ENCODE measurements at places on chromosomes 6 and 20. TPM values are rescaled to one million over a fixed set of nuclear protein-coding genes. Genes with fewer than 3 reads are reported as not detected.

DNA sequence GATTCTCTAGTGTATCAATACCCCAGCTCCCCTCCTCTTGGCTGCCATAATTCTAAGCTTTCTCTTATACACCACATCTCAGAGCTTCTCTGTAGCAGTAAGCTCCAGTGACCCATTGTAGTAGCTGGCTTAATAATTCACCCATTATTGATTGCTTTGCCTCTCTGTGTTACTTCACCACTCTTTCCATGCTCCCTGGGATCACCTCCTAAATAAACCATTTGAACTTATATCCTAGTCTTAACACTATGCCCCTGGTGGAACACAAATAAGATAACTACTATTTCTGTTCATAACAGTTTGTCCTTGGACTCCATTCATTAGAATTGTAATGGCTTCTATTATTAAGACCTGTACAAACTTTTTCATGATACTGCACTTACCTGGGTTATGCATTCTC lies 758.9 kb downstream of the KIF16B start:
- no peaks in the 10 kb centered on the region for H3K4me1 ChIP-seq
- no peaks in the 10 kb centered on the region for H3K27me3 ChIP-seq
- H3K27ac ChIP-seq, result no peak overlapping the region
- H3K4me3 ChIP-seq, result no peak overlapping the region

DNA sequence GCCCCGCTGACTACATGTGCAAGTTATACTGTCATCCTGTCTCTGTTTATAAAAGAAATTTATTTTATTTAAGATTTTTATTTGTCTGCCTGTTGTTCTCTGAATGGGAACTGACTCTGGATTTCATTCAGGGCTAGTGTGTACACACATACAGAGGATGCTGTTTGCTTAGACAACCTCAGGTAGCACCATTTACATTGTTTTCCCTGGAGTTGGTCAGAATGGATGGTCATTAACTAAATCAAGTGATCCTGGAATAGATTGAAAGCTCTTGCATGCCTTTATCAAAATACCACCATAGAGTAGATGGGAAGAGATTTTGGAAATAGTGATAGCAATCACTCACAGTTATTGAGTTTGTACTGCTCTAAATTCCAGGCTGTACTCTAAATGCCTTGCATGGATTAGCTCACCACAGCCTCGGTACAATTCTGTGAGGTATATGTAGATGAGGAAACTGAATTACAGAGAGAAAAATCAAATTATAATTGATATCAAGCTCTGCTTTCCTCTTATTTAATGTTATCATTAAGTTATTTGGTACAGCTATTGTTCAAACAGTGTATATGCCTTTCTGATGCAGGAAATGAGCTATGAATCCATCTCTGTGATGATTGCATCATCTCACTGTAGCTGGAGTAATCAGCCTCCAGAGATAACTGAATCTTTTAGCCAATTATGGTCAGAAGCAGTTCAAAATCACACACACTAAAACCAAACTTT lies 51.9 kb downstream of the RNF217 start:
- H3K4me1 ChIP-seq, result peaks cover 2% of the 10 kb centered on the region
- H3K27ac ChIP-seq, result no peak overlapping the region
- no peaks in the 10 kb centered on the region for H3K36me3 ChIP-seq
- no peak overlapping the region for H3K4me3 ChIP-seq
- no peaks in the 10 kb centered on the region for H3K27me3 ChIP-seq
- no peak for DNase-seq

DNA sequence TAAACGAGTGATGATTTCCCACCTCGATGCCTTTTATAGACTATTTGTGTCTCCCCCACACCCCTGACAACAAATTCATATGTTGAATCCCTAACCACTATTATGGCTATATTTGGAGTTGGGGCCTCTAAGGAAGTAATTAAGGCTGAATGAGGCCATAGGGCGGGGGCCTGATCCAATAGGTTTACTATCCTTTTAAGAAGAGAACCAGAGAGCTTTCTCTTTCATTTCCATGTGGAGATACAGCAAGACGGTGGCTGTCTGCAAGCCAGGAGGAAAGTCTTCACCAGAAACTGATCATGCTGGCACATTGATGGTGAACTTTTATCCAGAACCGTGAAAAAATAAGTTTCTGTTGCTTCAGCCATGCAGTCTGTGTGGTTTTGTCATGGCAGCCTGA lies 38.9 kb upstream of the CLIC5 start:
- peaks cover 29% of the 10 kb centered on the region for H3K4me1 ChIP-seq
- no peak overlapping the region for H3K27ac ChIP-seq
- no peak for DNase-seq
- H3K36me3 ChIP-seq, result no peaks in the 10 kb centered on the region
- no peak overlapping the region for H3K4me3 ChIP-seq

GPR63 gene
- total RNA-seq, result 1.7 TPM

BICRAL gene
- total RNA-seq, result 12.1 TPM
